Stimulated activated CD8-positive, alpha-beta memory T cell treated with anti-CD3 and anti-CD28 coated beads, Interleukin-4, amount 100 ng/mL, for 48 hours (primary cell): ENCODE measurements at places on chromosomes 7 and 10.

- no peak for DNase-seq
Observed at GRCh38 chr10:73859784-73860491, 14.4 kb downstream of the CAMK2G start.

DNA sequence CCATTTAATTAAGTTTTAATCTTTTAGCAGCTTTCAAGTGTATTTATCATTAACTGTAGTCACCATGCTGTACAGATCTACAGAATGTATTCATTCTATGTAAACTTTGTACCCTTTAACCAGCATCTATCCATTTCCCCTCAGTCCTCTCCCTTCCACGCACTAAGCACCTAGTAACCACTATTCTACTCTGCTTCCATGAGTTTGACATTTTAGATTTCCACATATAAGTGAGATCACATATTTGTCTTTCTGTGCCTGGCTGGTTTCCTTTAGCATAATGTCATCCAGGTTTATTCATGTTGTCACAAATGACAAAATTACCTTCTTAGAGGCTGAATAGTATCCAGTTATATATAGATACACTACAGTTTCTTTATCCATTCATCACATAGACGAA is 79.7 kb downstream of the BTAF1 start:
- DNase-seq: no peak

- DNase-seq: no peak
Observed at GRCh38 chr7:130294314-130294713, 1.4 kb downstream of the CPA4 start.

GRCh38 chr7:157573244-157573643 is 236.4 kb downstream of the DNAJB6 start:
- DNase-seq: peak; percentile 29

GRCh38 chr7:69659983-69660382 is 61.7 kb downstream of the AUTS2 start:
- DNase-seq: no peak

DNA sequence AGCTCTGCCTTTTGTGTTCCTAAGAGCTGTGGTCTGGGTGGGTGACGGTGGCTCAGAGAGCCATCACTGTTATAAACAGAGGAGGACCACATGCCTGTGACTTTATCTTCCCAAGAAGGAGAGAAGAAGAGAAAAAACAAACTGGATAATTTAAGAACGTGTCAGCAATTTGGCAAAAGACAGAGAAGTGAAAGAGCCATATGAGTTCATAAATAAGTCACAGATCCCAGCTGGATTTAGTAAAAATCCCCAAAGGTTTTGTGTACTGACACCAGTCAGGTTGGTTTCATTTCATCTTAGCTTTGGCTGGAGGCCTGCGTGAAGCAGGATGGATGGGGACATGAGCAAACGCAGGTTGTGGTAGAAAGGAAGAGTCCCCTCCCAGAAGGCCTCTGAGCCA is 120.7 kb downstream of the CXCL12 start:
- DNase-seq: no peak
